ENCODE measurements at places on chromosomes 16 and 17. TPM values are rescaled to one million over a fixed set of nuclear protein-coding genes. Genes with fewer than 3 reads are reported as not detected.

SEZ6L2 gene
- 0.42 TPM for total RNA-seq

OR2C1 gene
- total RNA-seq, result not detected

CFAP97D1 gene
- not detected for total RNA-seq

WNT3 gene
- 0.09 TPM for total RNA-seq

CTNS gene
- 10.1 TPM for total RNA-seq

HSF5 gene
- total RNA-seq, result 2.6 TPM

SNAI3 gene
- total RNA-seq, result 4.1 TPM

TSR1 gene
- total RNA-seq, result 59.3 TPM

VAT1L gene
- not detected for total RNA-seq

CTF1 gene
- 0.18 TPM for total RNA-seq

TBX2 gene
- total RNA-seq, result not detected

C17orf78 gene
- total RNA-seq, result not detected

CSH2 gene
- total RNA-seq, result not detected

TELO2 gene
- total RNA-seq, result 60.0 TPM

KCNH4 gene
- 0.53 TPM for total RNA-seq

PLCG2 gene
- 7.0 TPM for total RNA-seq

CCR7 gene
- total RNA-seq, result 389 TPM

PRSS22 gene
- not detected for total RNA-seq

ITGAD gene
- total RNA-seq, result not detected

SLFN13 gene
- 18.6 TPM for total RNA-seq

TRPV2 gene
- 24.3 TPM for total RNA-seq

CDRT15 gene
- not detected for total RNA-seq

SYCE1L gene
- 7.1 TPM for total RNA-seq

PLA2G10 gene
- not detected for total RNA-seq

CES3 gene
- 1.6 TPM for total RNA-seq

SMTNL2 gene
- total RNA-seq, result not detected

KRT9 gene
- total RNA-seq, result not detected

ARHGDIG gene
- total RNA-seq, result not detected

CA5A gene
- total RNA-seq, result not detected

TUBG2 gene
- 9.0 TPM for total RNA-seq

MAPK8IP3 gene
- total RNA-seq, result 56.7 TPM

MPP3 gene
- total RNA-seq, result 0.41 TPM

FBXL20 gene
- total RNA-seq, result 18.9 TPM

NPIPA8 gene
- total RNA-seq, result 61.8 TPM

SPATA32 gene
- 0.21 TPM for total RNA-seq

NECAB2 gene
- not detected for total RNA-seq

CHD9NB gene
- total RNA-seq, result not detected

CCL14 gene
- not detected for total RNA-seq

ST6GALNAC2 gene
- total RNA-seq, result not detected

MYO15B gene
- total RNA-seq, result 22.4 TPM

TTLL6 gene
- not detected for total RNA-seq
